ENCODE measurements at places on chromosomes 2 and 18. TPM values are rescaled to one million over a fixed set of nuclear protein-coding genes. Genes with fewer than 3 reads are reported as not detected.

Gene SERPINB11
- total RNA-seq, result not detected

Gene METTL4
- total RNA-seq, result 4.8 TPM

Gene MROH2A
- total RNA-seq, result not detected

Gene SP140
- not detected for total RNA-seq

Gene STAT4
- 4.3 TPM for total RNA-seq

Gene EPC2
- 10.3 TPM for total RNA-seq

Gene CENPA
- total RNA-seq, result 46.7 TPM

Gene FOXI3
- not detected for total RNA-seq

Gene PRSS56
- total RNA-seq, result 0.20 TPM

Gene ALLC
- total RNA-seq, result not detected

Gene ANKRD30B
- not detected for total RNA-seq

Gene MC2R
- not detected for total RNA-seq

Gene CLIP4
- 29.6 TPM for total RNA-seq

Gene ATRAID
- 209 TPM for total RNA-seq

Gene IL1RL1
- 0.78 TPM for total RNA-seq

Gene ASPRV1
- total RNA-seq, result 0.10 TPM

Gene PLGLB2
- not detected for total RNA-seq

Gene SLC20A1
- 149 TPM for total RNA-seq

Gene SPDYA
- 0.14 TPM for total RNA-seq

Gene ZSWIM2
- total RNA-seq, result not detected

Gene PPIL3
- 25.6 TPM for total RNA-seq

Gene CDKL4
- not detected for total RNA-seq

Gene FZD7
- 7.3 TPM for total RNA-seq

Gene PLCL1
- total RNA-seq, result not detected

Gene ANKRD62
- not detected for total RNA-seq

Gene MATN3
- 9.8 TPM for total RNA-seq

Gene SERPINB7
- total RNA-seq, result 2.3 TPM

Gene DTNA
- total RNA-seq, result 0.14 TPM

Gene NDC80
- total RNA-seq, result 17.2 TPM

Gene CCDC85A
- total RNA-seq, result 0.12 TPM

Gene ANO7
- total RNA-seq, result 2.2 TPM

Gene TMEM214
- total RNA-seq, result 73.3 TPM

Gene CDH2
- total RNA-seq, result 38.1 TPM

Gene WDSUB1
- 8.0 TPM for total RNA-seq

Gene MARS2
- total RNA-seq, result 10.3 TPM

Gene MPP4
- 0.10 TPM for total RNA-seq

Gene ANKRD30BL
- not detected for total RNA-seq

Gene RND3
- 51.2 TPM for total RNA-seq

Gene BARD1
- 9.3 TPM for total RNA-seq

Gene C18orf54
- 4.0 TPM for total RNA-seq

Gene CXCR1
- total RNA-seq, result not detected

Gene REEP1
- 0.68 TPM for total RNA-seq
